ENCODE measurements at places on chromosomes 1 and 21.

GRCh38 chr1:214638459-214638807 is 35.4 kb downstream of the CENPF start:
- H3K27me3 ChIP-seq, result no peaks in the 10 kb centered on the region
- no peak for DNase-seq
- no peaks in the 10 kb centered on the region for H3K4me1 ChIP-seq
- peaks cover 1% of the 10 kb centered on the region for H3K36me3 ChIP-seq
- no peak overlapping the region for H3K4me3 ChIP-seq
- no peak overlapping the region for H3K27ac ChIP-seq

DNA sequence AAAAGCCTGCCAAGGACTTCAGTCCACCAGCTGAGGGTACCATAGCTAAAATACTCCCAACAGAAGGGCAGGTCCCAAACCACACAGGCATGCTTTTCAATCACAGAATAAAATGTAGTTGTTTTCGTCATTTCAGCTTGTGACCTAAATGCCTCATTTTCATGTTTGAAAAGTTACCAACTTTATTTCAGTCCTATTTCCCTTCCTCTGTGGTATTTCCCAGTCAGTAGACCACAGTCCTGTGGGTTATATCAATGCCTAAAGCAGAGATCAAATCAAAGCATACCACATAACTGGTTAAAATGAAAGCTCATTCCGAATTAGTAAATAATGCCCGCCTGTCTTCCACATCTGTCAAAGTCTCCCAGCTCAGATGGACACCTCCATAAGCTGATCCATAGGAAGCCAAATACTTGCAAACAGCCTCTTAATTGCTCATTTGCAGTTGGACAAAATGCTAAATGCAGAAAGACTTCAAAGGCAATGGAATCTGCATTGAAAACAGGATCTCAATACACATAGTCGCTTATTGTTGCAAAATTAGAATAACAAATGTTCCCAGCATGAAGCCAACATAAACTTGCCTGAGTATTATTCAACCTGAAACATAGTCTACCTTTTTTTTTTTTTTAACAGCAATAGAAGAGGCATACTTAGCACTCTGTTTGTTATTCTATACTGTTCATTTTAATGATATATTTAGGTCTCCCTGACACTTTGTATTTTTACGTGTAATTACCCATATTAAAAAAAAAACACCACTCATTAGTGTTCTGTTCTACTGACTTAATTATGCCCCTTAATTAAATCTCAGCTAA is 53.9 kb downstream of the NR5A2 start:
- H3K4me3 ChIP-seq, result no peak overlapping the region
- H3K4me1 ChIP-seq, result no peaks in the 10 kb centered on the region

DNA sequence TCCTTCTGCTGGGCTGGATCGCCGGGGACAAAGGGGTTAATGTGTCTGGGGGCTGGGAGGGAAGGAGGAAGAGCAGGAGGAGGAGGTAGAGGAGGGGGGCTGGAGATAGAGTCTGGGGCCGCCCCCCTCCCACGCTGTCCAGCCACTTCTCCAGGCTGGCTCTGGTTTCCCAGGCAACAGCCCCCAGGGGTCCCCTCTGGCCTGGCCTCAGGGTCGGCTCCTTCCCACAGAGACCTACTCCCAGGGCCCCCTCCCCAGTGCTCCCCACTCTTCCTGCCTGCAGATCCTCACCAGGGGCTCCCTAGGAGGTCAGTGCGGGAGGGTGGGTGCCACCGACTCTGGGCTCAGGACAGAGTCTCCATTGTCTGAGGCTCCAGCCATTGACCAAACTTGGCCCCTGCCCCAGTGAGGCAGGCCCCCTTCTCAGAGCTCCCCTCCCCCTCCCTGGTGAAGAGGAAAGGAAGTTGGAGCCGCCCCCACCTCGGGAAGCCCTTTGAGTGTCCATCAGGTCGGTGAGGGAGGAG is 34.1 kb downstream of the ARHGEF10L start:
- H3K4me1 ChIP-seq, result peaks cover 14% of the 10 kb centered on the region
- H3K27me3 ChIP-seq, result no peaks in the 10 kb centered on the region
- no peak overlapping the region for H3K4me3 ChIP-seq
- no peaks in the 10 kb centered on the region for H3K36me3 ChIP-seq
- H3K27ac ChIP-seq, result no peak overlapping the region

DNA sequence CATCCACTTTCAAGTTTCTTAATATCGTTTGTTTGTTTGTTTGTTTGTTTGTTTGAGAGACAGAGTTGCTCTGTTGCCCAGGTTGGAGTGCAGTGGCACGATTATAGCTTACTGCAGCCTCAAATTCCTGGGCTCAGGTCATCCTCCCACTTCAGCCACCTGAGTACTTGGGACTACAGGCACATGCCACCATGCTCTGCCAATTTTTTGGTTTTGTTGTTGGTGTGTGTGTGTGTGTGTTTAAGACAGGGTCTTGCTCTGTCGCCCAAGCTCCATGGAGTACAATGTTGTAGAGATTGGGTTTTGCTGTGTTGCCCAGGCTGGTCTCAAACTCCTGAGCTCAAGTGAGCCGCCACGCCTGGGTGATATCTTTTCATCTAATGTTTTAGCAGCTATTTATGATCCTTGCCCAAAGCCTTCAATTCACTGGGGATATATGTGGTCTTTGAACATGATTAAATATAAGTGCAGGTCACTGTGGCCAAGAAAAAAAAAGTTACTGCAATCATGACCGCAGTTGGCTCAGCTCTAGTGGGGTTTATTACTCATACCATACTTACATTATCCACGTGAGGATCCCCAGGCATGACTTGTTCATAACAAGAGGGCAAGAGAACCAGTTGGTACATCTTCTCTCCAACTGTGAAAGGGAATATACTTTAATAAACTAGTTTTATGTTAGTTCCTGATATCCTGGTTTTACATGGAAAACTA is 8.0 kb downstream of the RRP1B start:
- peaks cover 4% of the 10 kb centered on the region for H3K36me3 ChIP-seq
- no peaks in the 10 kb centered on the region for H3K4me1 ChIP-seq
- no peaks in the 10 kb centered on the region for H3K27me3 ChIP-seq

- no peaks in the 10 kb centered on the region for H3K4me1 ChIP-seq
- H3K27me3 ChIP-seq, result no peaks in the 10 kb centered on the region
- H3K4me3 ChIP-seq, result no peak overlapping the region
- no peaks in the 10 kb centered on the region for H3K36me3 ChIP-seq
- H3K27ac ChIP-seq, result no peak overlapping the region
Measured at GRCh38 chr1:74065081-74065480, 132.9 kb downstream of the LRRIQ3 start.

- peaks cover 3% of the 10 kb centered on the region for H3K27me3 ChIP-seq
- DNase-seq, result no peak
- no peaks in the 10 kb centered on the region for H3K36me3 ChIP-seq
- peaks cover 7% of the 10 kb centered on the region for H3K4me1 ChIP-seq
Measured at GRCh38 chr21:41682719-41683179, 84.1 kb downstream of the RIPK4 start.

DNA sequence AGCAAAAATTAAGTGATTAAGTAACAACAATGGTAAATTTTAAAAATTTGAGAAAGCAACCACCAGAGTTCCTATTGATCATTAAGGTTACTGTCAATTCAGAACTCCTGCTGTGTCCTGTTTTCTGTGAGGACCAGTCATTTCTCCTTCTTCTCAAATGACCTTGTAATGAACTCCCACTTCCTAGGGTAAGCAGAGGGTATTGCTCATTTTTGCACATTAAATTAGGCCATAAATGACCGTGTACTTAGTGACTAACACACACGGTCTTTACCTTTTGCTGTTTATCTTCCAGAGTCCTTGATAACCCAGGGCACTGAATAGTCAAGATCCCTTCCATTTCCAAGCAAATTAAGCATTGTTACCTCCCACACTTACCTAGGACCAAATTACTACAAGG is 227.5 kb upstream of the LYPLAL1 start:
- H3K36me3 ChIP-seq, result no peaks in the 10 kb centered on the region
- H3K27me3 ChIP-seq, result no peaks in the 10 kb centered on the region
- H3K4me3 ChIP-seq, result no peak overlapping the region
- no peak overlapping the region for H3K27ac ChIP-seq

- no peaks in the 10 kb centered on the region for H3K27me3 ChIP-seq
- H3K4me3 ChIP-seq, result no peak overlapping the region
- H3K27ac ChIP-seq, result no peak overlapping the region
- no peak for DNase-seq
- no peaks in the 10 kb centered on the region for H3K4me1 ChIP-seq
Measured at GRCh38 chr1:111045033-111045722, 81.5 kb upstream of the LRIF1 start.

GRCh38 chr21:44648557-44649311 is 2.5 kb downstream of the KRTAP10-11 start:
- no peak overlapping the region for H3K4me3 ChIP-seq
- no peaks in the 10 kb centered on the region for H3K36me3 ChIP-seq
- H3K27ac ChIP-seq, result no peak overlapping the region
- H3K27me3 ChIP-seq, result no peaks in the 10 kb centered on the region

DNA sequence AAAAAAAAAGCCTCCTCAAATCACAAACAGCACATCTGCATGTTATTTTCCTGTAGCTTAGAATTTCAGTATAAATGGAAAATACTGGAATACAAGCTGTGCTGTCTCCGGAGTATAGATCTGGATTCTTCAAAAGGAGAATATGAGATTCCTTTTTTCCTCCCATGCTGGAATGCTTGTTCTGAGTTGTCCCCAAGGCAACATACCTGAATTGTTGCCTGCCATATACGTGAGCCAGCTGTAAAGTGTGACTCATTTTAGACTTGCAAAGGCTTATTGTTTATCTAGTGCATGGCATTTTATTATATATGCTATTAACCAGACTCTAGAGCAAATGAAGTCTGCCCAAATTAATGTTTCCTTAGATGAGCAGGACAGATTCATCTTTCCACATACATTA is 95.0 kb upstream of the C1orf105 start:
- H3K27ac ChIP-seq, result no peak overlapping the region
- DNase-seq, result peak; percentile 36
- no peaks in the 10 kb centered on the region for H3K36me3 ChIP-seq
- H3K27me3 ChIP-seq, result no peaks in the 10 kb centered on the region

GRCh38 chr1:112722601-112723510 is 7.7 kb upstream of the PPM1J start:
- H3K36me3 ChIP-seq, result no peaks in the 10 kb centered on the region
- H3K27me3 ChIP-seq, result peaks cover 3% of the 10 kb centered on the region
- no peak overlapping the region for H3K27ac ChIP-seq
- DNase-seq, result peak; percentile 47
- no peak overlapping the region for H3K4me3 ChIP-seq
